ENCODE measurements at places on chromosomes 3 and 15.
A peak's percentile ranks its signal among the peaks of the same experiment; 100 is the strongest.

GRCh38 chr15:35055416-35056105 is 29.5 kb downstream of the NANOGP8 start:
- DNase-seq, result no peak

DNA sequence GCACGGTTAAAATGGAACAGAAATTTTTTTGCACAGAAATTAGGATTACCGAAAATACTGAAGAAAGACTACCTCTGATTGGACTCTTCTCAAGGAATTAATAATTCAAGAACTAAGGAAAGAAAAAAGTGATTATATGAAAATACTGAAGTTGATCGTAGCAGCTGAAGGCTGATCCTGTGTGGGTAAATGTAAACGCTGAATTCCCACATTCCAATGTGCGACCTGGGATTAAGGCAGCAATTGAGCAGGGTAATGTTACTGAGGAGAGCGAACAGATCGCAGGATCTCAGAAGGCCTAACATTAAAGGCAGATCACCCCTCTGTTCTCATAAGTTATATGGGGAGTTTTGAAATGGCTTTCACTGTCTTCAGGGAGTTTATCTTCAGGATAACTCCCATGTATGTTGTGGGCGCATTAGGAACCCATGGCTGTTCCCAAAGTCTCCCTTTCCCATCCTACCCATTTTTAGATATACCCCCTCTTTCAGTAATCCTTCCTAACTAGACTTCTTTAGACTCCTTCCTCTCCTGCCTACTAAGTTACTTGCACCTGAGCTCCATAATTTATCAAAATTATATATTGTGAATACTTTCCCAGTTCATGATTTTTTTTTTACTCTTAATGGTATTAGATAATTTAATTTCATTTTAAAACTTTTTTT is 1.0 kb upstream of the UBL7 start:
- no peak for DNase-seq

GRCh38 chr3:31469385-31469784 is 63.3 kb upstream of the STT3B start:
- no peak for DNase-seq

DNA sequence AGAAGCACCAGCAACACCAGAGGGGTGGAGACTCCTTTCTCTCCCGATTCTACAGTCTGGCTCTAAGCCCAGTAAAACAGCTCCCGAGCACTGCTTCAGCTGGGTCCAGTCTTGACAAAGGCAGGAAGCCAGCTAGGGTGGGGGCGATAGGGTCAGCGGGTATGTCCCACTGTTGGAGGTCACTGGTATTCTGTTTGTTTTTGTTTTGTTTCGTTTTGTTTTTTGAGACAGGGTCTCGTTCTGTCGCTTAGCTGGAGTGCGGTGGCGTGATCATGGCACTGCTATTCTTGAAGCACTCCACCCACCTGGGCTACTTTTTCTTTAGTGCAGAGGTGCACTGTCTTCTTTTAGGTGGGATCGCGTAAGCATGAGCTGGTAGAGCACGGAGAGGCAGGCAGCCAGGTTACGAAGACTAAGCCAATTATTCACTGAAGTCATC is 16.3 kb downstream of the GCSAM start:
- DNase-seq, result no peak

DNA sequence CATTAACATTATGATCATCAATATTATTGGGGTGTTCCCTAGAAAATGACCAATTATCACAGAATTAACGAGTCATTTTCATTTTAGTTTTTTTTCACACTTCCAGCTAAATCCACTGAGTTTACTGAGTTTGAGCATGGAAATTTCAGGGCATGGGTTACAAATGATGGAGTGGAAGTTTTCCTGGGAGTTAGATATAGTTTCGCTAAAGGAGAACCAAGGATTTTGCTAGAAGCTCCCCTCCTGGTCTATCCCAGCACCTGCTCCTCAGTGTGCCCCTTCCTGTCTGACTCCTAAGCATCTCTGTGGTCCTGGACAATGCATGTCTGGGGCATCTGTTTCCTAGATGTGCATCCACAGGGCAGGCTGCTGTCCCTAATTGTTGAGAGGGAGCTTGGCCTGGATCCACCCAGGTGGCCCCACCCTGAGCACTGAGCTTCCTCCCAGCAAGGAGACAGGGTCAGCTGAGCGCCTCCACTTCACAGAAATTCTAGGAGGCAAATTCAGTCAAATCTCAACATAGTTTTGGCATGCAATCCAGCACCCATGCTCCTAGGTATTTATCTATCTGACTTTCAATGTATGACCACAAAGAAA is 102.3 kb upstream of the GOLGA6L6 start:
- DNase-seq, result no peak

DNA sequence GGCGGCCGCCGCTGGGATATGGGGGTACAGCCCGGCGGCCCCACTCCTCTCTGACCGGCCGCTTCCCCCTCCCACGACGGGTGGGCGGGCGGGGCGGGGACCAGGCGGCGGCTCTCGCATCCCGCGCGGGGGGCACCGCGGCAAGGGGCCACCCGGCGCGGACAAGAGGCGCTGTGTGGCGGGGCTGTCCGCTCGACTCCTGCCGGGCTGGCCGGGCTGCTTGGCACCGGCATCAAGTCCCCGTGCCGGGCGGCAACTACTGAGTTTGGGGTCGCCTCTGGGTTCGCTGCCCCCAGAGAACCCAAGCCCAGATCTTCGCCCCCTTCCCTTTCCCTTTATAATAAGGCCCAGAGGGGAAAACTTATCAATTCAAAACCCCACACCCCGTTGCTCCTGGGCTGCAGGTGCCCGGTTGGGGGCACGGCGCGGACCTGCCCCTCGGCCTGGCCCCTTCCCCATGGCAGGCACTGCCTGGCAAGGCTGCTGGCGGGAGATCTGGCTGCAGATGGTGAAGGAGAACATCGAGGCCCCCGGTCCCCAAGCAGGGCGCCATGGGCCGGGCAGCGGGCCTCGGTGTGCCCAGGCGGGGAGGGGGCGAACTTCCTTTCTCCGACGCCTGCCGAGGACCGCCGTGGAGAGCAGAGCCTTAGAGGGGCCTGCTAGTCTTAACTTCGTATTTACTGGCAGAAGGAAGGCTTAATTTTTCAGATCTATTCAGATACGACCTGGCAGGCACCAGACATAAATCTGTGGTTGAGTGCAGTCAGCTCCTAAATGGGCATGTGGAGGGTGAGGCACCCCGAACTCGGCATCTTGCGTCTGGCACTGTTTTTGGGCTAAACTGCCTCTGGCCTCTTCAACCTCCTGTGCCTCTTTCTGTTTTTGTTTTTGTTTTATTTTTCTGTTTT is 911 bp downstream of the APBA2 start:
- DNase-seq, result no peak

GRCh38 chr3:143529018-143529478 is 319.2 kb downstream of the SLC9A9 start:
- no peak for DNase-seq

DNA sequence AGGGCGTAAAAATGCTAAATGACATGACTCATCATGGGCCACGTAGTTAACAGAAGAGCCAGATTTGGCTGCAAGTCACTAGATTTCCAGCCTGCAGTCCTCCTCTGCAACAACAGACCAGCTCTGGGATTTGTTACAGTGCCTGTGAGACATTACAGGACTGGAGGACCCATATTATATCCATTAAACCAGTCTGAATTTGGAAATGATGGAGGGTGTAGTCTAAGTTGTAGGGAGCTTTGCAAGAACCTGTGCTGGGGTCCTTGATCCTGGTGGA is 10.8 kb downstream of the ZNF774 start:
- no peak for DNase-seq

GRCh38 chr15:67358812-67359211 is 104.2 kb downstream of the IQCH start:
- no peak for DNase-seq

- DNase-seq, result no peak
These were observed 146.1 kb upstream of the TSC22D2 start for GRCh38 chr3:150261958-150262357.

DNA sequence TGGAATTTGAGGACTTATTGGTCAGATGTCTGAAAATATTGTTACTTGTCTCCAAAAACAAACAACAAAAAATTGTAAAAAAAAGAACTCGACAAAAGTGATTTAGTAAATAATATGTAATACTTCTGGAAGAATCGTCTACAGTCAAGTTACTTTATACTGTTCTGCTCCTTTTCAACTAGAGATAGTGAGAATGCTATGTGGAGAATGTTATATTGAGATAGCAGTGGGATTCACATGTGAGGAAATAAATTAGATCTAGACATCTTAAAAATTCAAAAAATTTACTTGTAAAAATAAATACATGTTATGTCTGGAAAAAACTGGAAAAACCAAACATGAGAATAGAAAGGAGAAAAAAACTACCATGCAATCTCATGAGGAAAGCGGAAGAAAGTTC is 64.9 kb downstream of the SGO1 start:
- DNase-seq, result no peak

GRCh38 chr3:20125897-20126296 is 60.1 kb downstream of the SGO1 start:
- no peak for DNase-seq

GRCh38 chr15:71252044-71252739 is 136.9 kb downstream of the THSD4 start:
- no peak for DNase-seq

- no peak for DNase-seq
These were observed 42.8 kb downstream of the GRIP2 start for GRCh38 chr3:14497321-14497720.

- DNase-seq, result no peak
These were observed 140.8 kb downstream of the SMAD6 start for GRCh38 chr15:66842710-66843441.

- no peak for DNase-seq
These were observed 79.3 kb upstream of the TCF12 start for GRCh38 chr15:56839099-56839498.

GRCh38 chr15:75639709-75640482 is at the start of gene IMP3:
IMP3 (minus strand) TSS chr15:75640224; CDS start chr15:75640168, 56 bp downstream.
- peak; percentile 95 for DNase-seq

GRCh38 chr3:54604495-54604894 is 323.4 kb downstream of the LRTM1 start:
- no peak for DNase-seq

GRCh38 chr3:39657075-39657474 is 152.3 kb upstream of the MYRIP start:
- DNase-seq, result no peak

DNA sequence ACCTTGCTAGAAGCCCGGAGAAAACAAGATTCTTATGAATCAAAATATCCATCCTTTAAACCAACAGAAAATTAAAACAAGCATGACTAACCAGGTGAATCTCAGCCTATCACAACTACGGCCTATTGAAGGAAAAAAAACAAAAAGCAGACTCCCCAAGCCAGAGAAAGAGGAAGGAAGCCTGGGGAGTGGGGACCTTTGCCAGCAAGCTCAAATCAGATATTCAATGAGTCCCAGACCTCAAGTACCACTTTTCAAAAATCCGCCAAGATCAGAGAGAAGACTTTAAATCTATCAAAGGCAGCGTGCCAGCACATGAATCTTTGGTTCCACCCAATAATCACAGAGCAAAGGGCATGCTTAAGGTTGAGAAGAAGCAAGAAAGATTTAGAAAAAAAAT is 253.8 kb downstream of the NTRK3 start:
- no peak for DNase-seq

GRCh38 chr15:95295363-95295762 is 1035.1 kb upstream of the NR2F2 start:
- no peak for DNase-seq

DNA sequence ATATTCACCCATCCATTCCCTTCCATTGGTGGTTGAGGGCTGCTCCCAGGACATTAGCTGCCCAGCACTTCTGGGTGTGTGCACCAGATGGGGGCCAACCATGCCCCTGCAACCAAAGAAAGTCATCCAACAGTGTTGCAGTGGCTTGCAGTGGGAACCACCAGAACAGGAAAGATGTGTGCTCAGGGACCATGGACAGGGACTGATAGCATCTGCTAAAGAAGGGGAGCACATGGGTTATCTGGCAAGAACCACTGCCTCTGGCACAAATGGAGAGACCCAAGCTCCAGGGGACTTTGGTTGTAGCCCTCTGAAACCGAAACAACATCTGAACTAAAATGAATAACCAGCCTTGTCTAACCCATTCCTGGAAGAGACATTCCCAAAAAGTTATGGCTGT is 8.1 kb downstream of the DCLK3 start:
- no peak for DNase-seq

DNA sequence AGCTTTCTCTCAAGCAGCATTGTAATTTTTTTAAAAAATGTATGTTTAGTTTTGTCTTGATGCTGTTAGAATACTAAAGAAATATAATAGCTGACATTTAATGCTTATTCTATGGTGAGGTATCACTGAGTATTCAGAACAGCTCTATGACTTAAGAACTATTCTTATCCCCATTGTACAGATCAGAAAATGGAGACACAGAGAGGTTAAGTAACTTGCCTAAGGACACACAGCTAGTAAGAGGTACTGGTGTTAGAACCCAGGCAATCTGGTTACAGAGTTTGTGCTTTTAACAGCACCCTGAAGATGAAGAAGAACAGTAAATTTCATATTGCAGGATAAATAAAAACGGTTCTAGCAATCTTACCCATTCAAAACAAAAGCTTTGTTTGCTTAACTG is 15.5 kb downstream of the PLA2G4D start:
- DNase-seq, result no peak

DNA sequence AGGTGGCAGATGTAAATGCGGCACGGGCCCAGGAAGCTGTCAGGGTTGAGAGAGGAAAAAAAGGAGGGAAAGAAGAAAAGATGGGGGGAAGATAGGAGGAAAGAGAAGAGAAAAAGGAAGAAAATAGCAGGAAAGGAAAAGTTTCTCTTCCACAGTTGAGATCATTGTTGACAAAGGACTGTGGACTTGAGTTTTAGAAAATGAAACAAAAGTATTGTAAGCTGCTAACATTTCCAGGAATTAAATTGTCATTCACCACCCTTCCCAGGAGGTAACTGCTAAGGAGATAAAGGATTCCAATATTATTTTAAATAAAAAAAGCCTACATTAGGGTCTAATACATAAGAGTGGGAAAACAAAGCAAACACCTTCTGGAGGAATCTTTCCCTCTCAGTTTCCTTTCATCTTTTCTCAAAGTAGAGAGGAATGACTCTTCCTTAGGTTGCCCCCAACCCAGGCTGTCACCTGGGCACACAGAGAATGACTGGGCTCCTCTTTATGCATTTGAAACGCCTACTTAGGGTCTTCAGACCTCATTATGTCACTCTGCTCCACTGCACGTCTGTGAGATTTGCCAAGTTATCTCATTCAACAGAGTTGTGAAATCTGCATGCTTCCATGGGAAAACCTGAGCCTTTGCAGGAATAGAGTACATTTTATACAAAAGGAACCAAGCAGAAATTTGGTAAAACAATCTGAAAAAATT is 194.0 kb downstream of the TNIK start:
- no peak for DNase-seq

- DNase-seq, result no peak
These were observed 54.5 kb downstream of the LRTM1 start for GRCh38 chr3:54873059-54874010.

GRCh38 chr3:17544632-17545031 is 197.8 kb downstream of the TBC1D5 start:
- DNase-seq, result no peak

- no peak for DNase-seq
These were observed 13.0 kb downstream of the ADAMTS17 start for GRCh38 chr15:100328796-100329195.

DNA sequence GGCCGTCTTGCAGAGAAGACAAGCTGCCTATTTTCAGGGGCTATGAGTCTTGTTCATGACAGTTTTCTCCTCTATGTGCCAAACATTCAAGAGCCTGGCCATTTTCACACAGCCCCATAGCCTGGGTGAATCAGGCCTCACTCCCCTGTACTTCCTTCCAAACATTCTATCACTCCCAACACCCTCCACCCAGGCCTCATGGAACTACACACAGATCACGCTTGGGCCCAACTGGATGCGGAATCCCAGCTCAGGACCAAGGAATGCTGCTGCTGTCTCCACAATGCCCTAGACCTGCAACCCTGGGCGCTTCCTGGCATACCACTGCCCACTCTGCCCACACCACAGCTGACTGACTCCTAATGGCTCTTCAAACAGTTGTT is 39.4 kb upstream of the PCSK6 start:
- no peak for DNase-seq

Measured in D721Med (cell line).